ENCODE measurements at places on chromosomes 1 and 21.

GRCh38 chr1:1092149-1092855 is 18.2 kb upstream of the RNF223 start:
- no peak for DNase-seq

GRCh38 chr21:46608672-46609111 is 3.8 kb upstream of the S100B start:
- DNase-seq = no peak

DNA sequence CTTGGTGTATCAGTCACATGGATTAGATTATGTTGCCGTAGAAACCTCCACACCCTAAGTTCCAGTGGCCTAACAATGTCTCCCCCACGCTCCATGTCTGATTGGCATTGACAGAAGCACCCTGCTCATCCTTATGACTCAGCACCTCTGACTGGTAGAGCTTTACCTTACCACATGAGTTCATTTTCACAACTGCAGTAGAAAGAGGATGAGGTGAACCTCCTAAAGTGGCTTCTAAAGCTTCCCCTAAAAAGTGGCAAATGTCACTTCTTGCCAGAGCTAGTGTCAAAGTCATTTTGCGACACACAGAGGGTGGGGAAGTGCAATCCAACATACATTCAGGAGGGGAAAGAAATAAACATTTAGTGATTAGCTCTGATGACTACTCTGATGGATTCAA is 30.6 kb upstream of the LYPD8 start:
- DNase-seq = no peak

DNA sequence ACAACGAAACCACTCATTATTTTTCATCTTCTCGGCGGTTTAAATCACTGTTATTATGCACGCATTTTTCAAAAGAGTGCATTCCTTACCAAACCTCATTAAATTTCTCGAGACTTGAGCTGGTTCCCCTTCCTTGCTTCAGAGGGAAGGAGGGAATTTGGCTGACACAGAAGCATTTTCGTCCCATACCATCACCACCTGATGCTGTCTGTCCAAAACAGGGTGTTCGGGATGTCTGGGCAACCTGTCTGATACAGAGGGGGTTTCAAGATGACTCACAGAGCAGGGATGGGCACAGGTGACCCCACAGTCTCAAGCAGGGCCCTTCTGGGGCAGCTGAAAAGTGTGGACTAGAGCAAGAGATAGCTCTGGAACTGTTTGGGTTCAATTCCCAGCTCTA is 12.3 kb upstream of the RCC2 start:
- DNase-seq = no peak

GRCh38 chr1:55217226-55217986 is 2.2 kb upstream of the USP24 start:
- peak; percentile 88 for DNase-seq

DNA sequence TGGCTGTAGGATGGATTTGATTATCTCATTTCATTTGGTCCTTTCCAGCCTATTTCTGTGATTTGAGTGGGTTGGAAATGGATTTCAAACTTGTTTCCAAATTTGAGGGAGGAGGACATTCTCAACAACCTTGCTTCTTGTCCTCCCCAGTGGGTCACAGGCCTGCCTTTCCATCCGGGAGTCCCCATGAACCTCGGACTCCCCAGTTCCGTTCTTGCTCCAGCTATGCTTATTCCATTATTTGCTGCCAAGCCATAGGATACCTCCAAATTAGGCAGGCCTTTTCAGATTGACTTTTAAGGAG is 97.8 kb downstream of the DUSP10 start:
- no peak for DNase-seq

DNA sequence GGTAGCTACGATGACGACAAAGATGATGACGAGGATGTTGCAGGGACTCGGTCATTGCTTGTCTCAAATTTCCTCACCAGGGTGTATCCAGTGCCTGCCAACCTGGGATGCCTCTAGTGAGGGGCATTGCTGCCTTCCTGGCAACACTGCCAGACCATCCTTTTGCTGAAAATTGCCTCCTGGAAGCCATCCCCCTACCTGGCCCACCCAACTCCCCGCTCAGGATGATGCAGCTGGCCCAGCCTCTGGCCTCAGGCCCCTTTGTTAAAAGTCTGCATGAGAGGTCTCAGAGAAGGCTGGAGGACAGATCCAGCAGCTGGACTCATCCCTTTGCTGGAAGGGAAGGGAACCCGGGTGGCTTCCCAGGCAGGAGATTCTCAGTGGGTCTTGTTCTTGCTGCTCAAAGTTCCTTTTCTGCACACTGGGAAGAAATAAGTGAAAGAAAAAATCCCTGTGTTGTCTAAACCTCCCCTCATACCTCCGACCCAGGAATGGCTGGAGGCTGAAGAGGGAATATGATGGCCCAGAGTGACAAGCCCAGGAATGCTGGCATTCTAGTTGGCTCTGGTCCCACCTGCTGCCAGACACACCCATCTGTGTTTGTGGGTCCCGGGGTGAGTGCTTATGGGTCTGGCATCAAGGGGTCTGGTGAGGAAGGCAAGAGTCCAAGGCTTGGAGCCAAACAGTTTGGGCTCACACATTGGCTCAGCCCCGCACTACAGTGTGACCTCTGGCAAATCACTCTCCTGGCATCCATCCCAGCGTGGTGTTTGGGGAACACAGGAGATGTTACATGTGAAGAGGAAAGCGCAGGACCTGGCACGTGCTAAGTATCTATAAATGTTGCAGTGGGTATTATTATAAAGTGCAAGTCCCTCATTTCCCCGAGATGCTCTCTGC is 6.7 kb upstream of the FNDC5 start:
- no peak for DNase-seq

DNA sequence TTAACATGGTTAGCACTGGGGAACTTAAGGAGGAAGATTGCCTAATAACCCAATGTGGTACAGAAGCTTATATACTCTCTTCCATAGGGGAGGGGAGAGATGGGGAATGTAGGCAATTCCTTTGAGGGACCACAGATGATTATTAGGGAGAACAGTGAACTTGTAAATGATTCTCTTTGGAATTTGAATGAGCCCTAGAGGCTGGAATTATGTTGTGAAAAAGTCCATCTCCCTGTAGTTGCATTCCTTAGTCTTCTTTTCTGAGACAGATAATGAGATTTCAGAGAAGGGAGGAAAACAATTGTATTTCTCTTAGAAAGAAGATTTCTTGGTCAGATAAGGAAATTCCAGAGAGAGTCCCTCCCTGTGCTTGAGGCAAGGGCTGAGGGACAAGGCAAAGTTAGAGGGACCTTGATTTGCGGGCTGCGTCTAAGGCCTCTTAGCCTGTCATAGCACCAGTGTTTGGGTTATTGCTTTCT is 89.0 kb upstream of the HMCN1 start:
- no peak for DNase-seq

- DNase-seq = no peak
Observed at GRCh38 chr1:4375812-4376211, 278.6 kb upstream of the AJAP1 start.

DNA sequence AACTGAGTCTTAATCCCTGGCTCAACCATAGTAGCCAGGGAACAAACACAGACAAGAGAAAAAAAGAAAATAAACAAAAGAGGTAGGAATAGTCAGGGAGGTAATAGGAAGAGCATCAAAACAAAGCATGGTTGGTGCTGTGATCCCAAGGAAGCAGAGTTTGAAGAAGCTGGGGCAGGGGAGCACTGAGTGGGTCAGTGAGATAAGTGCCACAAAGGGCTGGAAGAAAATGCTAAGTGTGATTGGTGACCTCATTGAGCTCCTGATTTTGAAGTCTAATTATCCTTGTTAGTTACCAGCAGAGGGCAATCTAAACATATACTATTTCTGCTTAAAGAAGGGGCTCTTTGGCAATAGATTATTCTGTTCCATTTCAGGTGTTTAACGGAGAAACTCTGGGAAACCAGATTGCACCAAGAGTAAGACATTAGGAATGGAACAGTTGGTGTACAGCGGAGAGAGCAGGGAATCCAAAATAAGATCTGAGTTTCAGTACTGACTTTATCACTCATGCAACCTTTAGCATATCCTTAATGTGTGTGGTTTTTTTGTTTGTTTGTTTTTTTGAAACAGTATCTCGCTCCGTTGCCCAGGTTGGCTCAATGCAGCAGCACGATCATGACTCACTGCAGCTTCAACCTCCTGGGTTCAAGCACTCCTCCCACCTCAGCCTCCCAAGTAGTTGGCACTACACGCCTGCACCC is 30.7 kb upstream of the KIAA1614 start:
- DNase-seq = peak; percentile 75

- no peak for DNase-seq
Observed at GRCh38 chr1:53249706-53250105, 11.4 kb upstream of the MAGOH start.

GRCh38 chr1:50110151-50110550 is 1.4 kb downstream of the ELAVL4 start:
- peak; percentile 65 for DNase-seq

DNA sequence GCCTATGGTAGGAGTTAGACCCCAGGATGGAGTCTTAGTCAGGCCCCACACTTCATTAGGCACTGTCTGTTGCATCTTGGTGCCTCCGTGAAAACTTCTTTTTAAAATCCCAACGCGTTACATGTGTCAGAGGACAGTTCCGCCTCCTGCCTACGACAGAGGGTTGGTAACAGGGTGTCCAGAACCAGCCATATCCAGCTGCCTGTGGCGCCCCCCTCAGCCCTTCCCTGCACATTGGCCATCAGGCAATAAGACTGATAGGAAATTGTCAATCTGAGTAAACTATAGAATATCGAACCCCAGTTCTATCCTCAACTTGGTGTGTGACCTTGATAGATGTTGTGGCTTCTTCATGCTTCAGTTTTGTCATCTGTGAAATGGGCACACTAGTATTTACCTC is 108.6 kb upstream of the CSF3R start:
- DNase-seq = no peak

DNA sequence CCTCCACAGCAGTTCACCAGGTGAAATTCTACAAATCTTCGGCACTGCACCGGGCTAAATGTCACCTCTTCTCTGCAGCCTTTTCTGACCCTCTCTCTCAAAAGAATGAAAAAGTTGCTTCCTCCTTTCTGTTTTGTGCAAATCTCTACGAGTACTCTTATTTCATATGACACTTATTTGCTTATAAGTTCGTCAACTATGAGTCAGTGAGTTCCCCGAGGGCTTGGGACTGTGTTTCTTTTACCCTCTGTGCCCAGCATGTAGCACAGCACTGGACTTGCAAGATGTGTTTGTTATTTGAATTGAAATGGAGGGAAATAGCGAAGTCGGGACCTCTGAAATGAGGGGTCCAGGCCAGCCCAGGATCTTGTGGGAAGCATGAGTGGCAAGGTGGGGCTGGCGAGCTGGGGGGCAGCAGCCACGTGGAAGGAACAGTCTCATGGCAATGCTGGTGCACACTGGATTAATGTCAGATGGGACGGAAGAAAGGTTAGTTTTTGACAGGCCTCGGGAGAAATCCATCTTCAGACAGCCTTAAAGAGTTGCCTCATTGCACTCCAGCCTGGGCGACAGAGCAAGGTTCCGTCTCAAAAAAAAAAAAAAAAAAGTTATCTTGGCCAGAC is 6.2 kb downstream of the SLC6A9 start:
- DNase-seq = no peak

DNA sequence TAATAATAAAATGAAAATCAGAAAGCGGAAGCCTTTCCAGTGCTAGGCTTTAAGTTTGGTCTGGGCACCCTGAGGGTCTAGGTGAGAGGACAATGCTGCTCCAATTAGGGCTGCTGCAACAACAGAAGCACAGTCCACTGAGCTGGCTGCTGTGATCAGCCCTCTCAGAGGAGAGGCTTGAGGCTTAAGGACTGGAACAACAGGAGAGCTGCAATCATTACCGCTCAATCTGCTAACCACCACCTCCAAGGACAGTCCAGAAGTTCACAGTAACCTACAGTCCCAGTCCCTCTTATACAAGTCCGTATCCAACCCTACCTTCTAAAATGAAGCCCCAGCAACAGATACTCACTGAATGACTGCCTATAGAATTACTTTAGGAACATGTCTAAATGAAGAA is 62.1 kb downstream of the USP24 start:
- no peak for DNase-seq

DNA sequence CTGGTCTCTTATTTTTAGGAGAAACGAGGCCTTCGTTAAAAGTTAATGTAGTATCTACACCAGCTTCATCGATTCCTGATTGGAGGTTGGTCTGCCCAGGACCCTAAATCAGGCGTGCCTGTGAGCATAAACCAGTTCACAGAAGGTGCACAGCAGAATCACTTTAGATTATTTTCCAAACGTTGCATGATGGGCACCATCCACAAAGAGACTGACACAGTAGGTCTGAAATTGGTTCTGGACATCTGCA is 256 bp upstream of the TARBP1 start:
- peak; percentile 54 for DNase-seq

GRCh38 chr1:89552471-89553081 is 27.9 kb downstream of the LRRC8B start:
- DNase-seq = no peak

- no peak for DNase-seq
Observed at GRCh38 chr1:86218859-86219258, 62.3 kb upstream of the COL24A1 start.

DNA sequence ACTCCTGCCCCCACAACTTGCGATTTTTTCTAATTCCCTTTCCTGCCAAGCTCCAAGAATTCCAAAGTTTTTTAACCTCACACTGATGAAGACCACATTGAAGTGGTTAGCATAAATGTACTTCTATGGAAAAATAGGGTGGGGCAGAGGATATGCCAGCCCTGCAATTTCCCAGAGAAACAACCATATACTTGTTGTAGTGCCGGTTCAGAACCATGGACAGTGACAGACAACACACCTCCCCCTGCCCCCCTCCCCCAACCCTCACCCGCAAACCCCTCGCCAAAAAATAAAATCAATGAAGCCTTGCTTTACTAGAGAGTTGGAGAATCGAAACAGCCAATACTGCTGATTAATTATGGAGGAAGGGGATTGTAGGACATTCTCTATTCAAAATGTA is 109.5 kb upstream of the GRIK3 start:
- DNase-seq = no peak

DNA sequence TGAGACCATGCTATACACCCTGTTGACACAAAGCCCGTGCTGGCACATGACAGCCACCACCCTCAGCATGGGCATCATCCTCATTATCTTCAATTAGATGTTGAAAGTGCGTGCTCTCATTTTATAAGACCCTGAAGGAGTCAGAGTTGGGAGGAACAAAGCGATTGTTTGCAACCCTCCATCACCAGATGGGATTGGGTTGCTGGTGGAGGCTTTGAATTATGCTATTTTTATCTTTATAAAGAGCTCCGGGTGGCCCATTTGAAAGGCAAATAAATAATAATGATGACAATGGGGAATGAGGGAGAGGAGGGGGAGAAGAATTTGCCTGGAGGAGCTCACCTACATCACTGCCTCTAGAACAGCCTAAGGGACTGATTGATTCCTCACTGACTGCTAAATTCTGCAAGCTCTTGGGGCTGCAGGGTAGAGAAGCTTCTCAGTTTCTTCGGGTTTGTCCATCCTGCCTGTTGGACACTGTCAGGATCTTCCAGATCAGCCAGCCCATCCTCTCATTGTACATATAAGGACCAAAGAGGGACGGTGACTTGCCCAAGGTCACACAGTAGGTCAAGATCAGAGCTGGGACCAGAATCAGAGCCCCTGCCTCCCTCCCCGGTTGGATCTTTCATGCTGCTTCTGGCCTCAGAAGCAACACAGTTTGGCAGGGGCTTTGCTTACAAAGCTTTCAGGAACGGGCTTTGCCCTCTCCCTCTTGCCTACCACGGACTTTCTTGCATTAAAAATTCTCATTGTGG is 130.9 kb upstream of the ZBTB40 start:
- no peak for DNase-seq
